HS-27A (cell line): ENCODE measurements at places on chromosomes 11 and 22.

DNA sequence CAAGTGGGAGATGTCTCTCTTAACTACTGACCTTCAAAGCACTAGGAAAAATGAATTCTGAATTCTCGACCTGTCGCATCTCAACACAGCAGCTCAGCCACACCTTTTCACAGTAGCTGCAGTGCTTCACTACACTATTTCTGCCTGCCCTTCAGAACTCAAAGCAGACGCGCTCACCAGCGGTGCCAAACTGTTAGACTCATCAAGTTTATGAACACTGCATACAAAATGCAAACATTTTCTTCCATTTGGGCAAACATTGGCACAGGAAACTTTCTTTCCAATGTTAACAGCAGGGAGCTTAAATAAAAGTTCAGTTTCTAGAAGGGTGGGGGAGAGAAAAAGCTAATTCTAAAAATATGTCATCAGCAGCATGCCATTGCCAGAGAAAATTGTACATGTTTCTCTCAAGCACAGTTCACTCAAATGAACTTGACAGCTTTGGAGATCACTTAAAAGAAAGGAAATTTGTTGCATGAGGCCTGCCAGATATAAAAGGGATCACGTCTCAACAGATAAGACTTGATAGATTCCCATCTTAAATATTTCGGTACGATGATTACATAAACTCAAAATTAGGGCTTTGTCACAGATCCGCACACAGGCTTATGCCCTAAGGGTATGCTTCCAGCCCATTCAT lies 82.7 kb downstream of the CADM1 start:
- no peak for DNase-seq

GRCh38 chr11:82883853-82884252 lies 16.4 kb downstream of the PRCP start:
- DNase-seq, result no peak

GRCh38 chr11:126607374-126607773 lies 251.9 kb downstream of the ST3GAL4 start:
- DNase-seq, result no peak

GRCh38 chr22:20740222-20740951 lies 33.5 kb upstream of the SERPIND1 start:
- DNase-seq, result no peak

GRCh38 chr11:73950869-73951710 lies at the start of gene DNAJB13:
Gene DNAJB13, plus strand, starts transcription at chr11:73951026. Its CDS starts 44 bp downstream, at chr11:73951070.
- DNase-seq, result no peak

DNA sequence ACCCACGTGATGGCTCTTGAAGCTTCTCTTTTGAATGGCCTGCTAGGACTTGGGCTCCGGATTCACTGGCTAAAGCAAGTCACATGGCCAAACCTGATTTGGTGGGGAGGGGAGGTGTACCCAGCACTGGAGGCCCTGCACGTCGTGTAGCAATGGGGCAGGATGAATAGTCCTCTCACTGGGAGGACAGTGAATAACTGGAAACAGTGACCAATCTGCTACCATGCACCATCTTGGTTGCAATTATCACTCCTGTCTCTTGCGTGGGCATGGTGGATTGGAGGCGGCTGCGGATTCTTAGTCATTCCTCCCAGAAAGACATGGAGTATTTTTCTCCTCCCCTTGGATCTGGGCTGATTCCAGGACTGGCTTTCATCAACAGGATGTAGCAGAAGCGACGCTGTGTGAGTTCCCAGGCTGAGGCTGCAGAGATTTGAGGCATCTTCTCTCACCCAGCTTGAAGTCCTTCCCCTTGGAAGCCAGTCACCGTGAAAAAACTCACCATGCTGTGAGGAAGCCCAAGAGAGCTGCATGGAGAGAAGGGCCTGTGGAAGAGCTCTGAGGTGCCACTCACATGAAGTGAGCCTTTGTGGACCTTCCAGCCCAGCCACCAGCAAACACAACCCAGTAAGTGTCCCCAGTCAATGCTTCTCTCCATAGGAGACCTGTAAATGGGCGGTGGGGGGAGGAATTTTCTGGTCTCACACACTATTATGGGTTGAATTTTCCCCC lies 70.4 kb downstream of the IGLL1 start:
- no peak for DNase-seq

- no peak for DNase-seq
These were observed 364.1 kb upstream of the PITPNB start for GRCh38 chr22:28283068-28283654.

DNA sequence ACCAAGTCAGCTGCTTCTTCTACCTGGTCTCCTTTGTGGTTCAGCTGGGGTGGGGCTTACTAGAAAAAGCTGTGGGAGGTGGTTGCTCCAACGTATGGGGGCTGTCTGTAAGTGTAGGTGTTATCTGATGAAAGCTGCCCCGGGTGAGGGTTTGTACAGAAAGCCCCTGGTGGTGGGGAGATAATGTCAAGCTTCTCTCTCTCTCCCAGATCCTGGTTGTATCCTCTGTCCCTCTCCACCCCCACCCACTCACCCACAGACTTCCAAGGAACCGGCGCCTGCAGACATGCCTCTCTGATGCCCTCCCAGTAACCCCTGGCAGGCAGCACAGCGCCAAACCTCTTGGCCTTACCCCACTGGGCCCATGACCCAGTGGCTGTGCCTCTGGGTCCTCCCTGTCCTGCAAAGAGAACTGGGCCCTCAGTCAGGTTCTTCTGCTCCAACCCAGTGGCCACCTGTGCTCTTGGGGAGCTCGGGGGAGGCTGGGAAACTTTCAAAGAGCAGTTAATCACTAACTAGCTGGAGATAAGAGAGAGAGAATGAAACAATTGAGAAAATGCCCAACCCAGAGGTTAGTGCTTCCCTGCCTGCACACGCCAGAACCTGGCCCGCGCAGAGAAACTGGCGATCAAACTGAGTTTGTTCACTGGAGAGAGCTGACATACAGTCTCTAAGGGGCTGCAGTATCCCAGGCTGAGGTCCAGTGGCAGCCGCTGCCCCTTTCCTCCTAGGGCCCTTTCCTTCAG lies 20.4 kb upstream of the EHF start:
- DNase-seq, result no peak

- no peak for DNase-seq
These were observed 204.8 kb downstream of the SWAP70 start for GRCh38 chr11:9868641-9869040.

GRCh38 chr11:106381895-106382294 lies 304.4 kb downstream of the AASDHPPT start:
- no peak for DNase-seq

DNA sequence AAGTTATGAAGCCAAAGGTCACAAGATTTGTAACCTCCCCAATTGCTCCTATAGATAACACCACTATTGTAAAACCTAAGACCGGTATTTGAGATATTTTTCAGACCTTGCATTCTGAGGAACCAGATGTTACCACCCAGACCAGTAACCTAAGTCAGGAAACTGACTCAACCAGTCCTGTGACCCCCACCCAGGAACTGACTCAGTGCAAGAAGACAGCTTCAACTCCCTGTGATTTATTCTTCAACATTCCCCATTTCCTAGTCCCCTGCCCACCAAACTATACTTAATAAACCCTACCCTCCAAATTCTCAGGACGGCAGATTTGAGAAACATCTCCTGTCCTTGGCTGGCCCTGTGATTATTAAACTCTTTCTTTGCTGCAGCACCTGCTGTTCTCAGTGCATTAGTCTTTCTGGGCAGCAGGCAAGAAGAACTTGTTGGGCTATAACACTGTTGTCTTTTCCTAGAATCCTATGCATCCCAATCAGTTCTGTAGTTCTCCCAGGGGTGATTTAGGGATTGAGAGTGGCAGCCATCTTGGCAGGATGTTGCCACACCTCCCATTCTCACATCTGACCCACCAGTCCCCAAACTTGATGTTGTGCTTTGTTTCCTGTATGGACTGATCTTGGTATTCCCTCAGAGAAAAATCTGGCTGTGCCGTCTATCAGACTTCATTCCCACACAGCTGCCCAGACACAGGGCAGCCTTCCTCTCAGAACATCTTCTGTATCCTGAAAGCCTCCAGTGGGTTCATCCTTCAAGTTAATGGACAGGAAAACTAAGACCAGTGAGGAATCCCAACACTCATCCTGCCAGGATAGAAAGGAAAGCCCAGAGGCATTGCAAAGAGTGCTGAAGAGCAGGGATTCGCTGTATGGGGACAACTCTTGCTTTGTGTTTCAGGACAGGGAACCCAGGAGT lies 104.0 kb downstream of the PDE2A start:
- peak; percentile 84 for DNase-seq
